ENCODE measurements at places on chromosomes 12 and 14.

- no peak for DNase-seq
Observed at GRCh38 chr12:96883571-96883970, 23.5 kb upstream of the NEDD1 start.

DNA sequence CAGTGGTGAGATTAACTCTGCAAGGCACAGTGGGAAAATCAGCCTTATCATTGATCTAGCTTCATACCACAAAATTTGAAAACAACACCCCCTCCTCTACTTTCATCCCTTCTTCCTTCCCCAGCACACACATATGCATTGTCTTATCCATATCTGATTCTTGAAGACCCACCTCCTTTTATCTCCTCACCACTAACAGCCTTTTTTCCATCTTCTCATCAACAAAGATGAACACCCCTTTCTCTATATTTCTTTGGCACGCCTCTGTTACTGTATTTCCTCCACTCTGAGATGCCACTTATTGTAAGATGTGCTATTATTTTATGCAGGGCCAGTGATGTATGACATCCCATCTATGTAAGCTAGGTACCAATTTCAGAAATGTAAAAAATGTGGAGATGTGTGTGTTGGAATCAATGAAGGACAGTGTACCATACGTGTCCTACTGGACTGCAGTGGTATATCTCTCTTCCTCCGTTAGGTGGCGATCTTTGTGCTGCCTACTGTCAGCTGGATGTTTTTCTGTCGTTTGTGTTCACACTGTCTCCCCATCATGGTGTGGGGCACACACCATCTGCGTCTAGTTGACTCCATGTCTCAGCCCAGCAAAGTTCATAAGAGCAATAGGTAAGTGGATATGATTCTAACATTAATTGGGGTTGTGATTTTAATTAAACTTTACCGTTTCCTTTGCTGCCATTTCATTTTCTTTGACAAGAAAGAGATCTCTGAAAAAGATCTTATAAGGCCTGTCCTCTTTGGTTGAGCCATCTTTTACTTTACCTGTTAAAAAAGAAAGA is 24.0 kb downstream of the CCDC38 start:
- DNase-seq = no peak

GRCh38 chr12:57620936-57621496 is 9.8 kb downstream of the ARHGEF25 start:
- no peak for DNase-seq

- DNase-seq = no peak
Observed at GRCh38 chr12:85920324-85920947, 46.3 kb downstream of the NTS start.

DNA sequence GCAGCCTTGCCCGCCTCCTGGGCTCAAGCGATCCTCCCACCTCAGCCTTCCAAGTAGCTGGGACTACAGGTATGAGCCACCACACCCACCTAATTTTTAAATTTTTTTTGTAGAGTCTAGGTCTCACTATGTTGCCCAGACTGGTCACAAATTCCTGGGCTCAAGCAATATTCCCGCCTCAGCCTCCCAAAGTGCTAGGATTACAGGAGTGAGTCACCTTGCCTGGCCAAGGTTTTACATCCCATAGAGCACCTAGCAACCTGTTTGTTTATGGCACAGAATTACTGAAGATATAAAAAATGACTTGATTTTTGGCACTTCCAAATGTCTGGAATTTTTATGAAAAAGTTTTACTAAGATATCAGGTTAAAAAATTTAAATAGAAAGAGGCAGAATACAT is 16.5 kb downstream of the MYO1A start:
- no peak for DNase-seq

DNA sequence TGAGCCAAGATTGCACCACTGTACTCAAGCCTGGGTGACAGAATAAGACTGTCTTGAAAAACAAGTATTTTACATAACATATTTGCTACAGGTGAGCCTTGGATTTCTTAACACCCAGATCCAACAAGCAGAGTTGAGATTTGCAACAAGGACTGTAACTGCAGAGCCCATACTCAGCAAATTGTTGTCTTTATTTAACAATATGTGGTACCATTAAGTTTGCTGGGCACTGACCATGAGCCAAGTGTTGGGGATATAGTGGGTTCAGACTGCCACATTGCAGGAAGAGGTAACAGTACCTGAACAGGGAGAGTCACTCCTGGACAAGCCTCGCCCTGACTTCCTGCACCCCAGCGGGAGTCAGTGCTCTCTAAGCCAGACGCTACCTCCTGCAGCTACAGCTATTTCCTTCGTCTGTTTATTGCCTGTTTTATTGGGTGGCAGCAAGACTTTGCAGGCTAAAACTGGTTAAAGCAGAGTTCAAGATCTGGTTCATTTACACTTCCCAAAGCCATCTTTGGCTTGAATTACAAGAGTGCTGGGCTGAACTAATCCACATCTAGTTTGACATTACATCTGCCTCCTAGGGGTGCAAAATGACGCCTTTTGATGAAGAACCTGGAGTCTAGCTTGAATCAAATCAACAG is 12.5 kb downstream of the AHSA1 start:
- no peak for DNase-seq

- no peak for DNase-seq
Observed at GRCh38 chr14:88621100-88621499, 58.3 kb downstream of the ZC3H14 start.

DNA sequence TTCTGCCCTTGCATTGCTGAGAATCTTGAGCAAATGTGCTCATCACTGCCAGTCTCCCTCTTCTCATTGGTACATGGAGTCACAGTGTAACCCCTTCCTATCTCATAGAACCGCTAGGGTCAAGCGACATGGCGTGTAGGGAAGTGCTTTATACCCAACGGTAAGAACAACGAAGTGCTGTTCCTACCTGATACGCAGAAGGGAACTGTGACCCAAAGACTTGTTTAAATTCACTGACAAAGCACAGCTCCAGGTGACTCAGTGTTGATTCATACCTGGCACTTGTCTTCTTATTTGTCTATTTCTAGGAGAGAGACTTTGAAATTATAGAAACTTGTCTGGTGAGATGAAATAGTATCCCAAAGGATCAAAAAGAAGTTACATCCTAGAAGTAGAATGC is 53.7 kb downstream of the FBXL14 start:
- DNase-seq = no peak

DNA sequence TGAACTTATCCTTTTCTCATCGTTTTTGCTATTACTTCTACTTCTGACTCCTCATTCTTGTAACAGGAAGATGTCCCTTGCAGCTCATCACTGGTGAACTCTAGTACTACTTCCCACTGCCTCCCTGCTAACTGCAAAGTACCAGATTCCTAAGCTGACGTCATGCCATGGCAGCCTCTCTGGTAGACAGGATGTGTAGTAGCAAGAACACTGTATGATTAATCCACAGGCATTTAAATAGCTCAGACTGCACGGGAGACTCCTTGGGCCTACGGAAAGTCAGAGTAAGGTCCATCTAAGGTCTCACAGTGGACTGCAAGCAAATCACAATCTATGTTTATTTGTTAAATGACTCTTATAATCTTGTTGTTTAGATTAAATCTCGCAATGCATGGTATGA is 43.5 kb downstream of the DNAI7 start:
- DNase-seq = no peak

DNA sequence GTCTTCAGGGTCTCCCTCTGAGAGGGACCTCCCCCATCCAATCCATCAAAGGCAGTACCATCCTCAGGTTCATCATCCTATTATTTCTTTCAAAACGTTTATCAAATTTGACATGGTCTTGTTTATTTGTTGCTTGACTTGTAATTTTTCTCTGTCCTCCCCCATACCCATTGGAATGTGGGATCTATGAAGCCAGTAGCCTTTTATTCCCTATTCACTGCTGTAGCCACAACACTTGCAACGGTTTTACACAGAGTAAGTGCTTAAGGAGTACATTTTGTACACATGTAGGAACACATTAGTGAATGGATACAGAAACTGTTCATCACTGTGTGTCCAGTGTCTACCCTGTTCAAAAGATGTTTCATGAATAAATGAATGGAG is 41.5 kb downstream of the IGF1 start:
- DNase-seq = no peak

DNA sequence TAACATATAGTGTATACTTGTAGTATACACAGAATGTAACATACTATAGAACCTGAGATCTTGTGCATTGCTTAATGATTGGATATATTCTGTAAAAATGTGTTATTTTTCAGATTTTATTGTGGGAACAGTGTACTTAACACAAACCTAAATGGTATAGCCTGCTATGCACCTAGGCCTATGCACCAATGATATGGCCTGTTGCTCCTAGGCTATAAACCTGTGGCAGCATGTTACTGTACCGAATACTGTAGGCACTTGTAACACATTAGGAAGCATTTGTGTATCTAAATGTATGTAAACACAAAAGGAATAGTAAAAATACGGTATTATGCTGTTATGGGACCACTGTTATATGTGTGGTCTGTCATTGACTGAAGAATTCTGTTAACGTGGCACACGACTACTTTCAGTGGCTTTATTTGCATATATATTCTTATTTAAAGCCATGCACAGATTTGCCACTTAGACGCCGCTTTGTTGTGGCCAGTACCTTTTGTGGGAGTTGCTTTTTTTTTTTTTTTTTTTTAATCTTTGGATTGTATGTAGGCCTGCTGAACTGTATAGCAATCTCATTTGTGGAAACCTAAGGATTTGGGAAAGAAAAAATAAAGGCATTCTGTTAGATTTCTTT is 7.4 kb downstream of the PAPOLA start:
- no peak for DNase-seq

DNA sequence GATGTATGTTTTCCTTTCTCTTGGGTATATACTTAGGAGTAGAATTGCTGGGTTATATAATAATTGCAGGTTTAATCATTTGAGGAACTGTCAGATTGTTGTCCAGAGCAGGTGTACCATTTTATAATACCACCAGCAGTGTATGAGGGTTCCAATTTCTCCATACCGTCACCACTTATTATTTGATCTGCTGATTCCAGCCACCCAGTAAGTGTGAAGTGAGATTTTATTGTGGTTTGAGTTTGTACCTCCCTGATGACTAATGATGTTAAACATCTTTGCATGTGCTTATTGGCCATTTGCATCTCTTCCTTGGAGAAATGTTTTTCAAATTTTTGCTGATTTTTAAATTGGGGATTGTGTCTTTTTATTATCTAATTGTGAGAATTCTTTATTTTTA is 15.1 kb downstream of the NCKAP5L start:
- DNase-seq = no peak

DNA sequence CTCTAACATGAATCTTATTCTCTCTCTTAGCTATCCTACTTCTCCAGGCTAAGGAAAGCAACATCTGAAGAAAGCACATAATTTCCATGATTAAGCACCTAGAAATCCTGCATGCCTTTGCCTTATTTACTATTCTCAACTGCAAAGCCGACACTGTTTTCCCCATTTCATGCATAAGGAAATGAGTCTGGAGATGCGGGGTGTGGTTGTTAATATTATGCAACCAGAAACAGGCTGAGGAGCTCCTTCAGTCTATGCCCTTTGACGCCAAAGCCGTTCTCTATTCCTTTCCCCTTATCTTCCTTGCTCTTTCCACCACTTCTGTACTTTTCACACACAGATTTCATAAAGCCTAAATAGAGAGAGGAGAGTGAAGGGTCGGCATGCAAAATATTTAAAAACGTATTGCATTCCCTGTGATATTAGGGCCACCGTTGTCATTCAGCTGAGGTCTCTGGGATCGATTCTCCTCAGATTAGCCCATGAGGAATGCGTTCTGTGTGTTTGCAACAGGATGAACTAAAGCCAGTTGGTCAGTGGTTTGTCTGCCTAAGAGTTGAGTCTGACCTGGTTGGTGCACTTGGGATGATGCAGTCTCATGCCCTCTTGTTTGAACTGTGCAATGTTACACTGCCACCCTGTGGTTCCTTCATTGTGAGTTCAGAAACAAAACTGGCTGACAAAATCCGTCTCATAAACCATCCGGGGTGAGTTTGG is 53.1 kb upstream of the PLEKHG7 start:
- DNase-seq = no peak
